DMS79 (cell line): ENCODE measurements at places on chromosomes 11 and 22.

DNA sequence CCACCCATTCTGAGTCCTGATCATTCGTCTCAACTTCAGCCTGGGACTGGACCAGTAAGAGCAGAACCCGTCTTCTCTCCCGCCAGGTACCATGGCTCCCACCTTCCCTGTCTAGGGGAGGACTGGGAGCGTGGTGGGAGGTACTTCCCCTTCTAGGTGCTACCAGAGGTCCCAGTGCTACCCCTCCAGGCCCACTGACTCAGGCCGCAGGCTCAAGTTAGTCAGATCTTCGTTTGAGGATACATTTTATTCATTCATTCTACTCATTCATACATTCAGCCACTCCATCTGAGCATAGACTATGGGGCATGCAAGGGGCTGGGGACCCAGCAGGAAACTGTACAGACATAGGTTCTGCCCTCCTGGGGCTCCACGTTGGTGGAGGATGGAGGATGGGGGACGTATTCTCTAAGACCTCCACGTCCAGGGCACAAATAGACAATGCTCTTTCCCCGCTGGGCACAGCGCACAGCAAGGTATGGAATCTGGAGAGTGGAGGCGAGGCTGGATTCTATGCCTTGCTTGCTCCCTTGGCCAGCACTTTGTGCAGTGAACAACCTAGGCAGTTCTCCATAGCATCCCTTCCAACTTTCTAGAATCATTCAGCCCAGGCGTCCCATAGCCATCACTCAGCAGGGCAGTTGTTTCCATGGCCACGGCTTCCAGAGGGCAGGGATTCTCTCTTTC lies 1.0 kb upstream of the RAB3IL1 start:
- DNase-seq = no peak

DNA sequence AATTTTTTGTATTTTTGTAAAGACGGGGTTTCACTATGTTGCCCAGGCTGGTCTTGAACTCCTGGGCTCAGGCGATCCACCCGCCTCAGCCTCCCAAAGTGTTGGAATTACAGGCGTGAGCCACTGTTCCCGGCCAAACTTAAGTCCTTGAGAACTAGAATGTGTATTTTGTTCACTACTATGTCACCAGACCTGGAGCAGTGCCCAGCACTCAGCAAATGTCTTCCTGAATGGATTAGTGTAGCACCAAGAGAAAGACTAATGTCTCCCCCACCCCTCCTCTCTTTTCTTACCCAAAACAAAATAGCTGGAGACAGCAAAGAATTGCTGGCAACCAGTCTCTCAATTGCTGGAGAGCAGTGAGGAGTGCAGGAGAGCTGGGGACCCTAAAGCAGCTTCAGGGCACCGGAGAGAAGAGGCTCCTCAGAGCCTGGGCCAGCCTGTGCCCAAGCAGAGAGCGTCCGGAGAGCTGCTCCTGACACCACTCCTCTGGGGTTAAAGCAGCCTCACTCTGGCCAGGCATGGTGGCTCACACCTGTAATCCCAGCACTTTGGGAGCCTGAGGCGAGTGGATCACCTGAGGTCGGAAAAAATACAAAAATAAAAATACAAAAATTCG lies 14.9 kb downstream of the SLC25A18 start:
- DNase-seq = no peak

DNA sequence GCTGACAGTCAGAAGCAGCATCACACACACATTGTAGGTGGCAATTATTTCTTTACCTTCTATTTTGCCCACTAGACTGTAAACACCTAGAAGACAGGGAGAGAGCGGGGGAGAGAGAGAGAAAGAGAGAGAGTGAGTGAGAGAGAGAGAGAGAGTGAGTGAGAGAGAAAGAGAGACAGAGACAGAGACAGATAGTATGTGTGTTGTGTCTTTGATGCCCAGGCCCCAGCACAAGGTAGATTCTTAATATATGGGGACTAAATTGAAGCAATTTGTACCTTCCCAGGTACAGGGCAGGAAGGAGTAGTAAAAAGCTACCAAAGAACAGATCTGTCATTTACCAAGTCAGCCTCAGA lies 163.7 kb downstream of the PKNOX2 start:
- DNase-seq = no peak

- peak; percentile 9 for DNase-seq
Measured at GRCh38 chr11:47889714-47890441, 41.7 kb upstream of the NUP160 start.

DNA sequence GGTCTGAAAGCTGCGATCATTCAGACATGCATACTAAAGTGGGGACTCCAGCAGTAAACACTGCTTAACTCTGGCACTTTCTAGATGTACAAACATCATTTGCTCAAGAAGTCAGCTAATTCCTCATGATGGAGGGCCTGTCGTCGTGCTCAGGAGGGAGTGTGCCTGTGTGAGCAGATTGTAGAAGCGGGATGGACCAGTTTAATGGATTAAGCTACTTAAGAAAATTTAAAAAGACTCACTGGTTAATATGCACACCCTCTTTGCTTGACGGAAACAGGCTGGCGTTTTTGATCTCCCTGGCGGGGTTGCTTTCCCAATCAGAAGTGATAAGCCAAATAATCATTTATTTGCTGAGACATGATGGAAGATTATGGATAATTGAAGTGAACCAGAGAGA lies 79.0 kb downstream of the LDLRAD3 start:
- peak; percentile 89 for DNase-seq

DNA sequence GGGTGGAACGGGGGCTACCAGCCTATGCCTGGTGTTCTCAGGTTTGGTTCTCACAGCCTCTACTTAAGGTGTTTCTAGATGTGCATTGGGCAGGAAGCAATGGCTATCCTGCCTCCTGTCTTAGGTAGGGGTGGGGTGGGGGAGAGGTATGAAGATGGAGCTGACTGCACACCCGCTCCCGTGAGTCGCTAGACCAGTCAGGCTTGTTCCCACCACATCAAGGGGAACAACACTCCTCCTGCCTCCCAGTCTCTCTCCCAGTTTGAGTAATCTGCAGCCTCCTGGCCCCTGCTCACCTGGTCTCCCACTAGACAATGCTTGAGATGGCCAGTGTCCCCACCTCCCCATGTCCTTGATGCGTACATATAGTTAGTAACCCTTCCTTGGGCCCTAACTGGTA lies 79.3 kb upstream of the TENM4 start:
- no peak for DNase-seq
